Germinal center (tissue), 1 donor: ENCODE measurements at places on chromosomes 7 and 10.
A peak's percentile ranks its signal among the peaks of the same experiment; 100 is the strongest.

GRCh38 chr10:20147684-20148083 is 331.5 kb downstream of the PLXDC2 start:
- no peak for DNase-seq

DNA sequence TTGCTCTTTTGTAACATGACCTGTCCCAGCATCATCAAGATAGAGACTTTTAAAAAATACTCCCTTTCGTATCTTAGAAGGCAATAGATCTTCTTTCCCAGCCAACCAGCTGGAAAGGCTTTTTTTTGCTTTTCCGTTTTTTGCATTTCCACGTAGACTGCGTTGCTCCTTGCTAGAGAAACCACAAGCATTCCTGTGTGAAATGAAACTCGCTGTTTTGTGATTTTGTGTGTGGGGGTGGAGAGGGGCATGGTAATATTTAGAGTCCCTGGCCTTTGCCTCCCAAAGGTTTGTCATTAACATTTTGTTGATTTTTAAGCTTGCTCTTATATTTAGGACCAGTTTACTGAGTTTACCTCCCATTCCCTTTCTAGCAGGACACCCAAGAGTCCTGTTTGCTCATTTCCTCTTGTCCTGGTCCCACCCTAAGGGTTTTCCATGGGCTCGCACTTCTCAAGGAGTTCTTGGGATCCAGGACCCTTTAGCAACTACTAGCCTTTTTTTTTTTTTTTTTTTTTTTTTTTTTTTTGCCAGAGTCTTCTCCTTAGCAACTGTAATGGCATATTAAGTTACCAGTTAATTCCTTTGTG is 243.6 kb downstream of the BICC1 start:
- no peak for DNase-seq

DNA sequence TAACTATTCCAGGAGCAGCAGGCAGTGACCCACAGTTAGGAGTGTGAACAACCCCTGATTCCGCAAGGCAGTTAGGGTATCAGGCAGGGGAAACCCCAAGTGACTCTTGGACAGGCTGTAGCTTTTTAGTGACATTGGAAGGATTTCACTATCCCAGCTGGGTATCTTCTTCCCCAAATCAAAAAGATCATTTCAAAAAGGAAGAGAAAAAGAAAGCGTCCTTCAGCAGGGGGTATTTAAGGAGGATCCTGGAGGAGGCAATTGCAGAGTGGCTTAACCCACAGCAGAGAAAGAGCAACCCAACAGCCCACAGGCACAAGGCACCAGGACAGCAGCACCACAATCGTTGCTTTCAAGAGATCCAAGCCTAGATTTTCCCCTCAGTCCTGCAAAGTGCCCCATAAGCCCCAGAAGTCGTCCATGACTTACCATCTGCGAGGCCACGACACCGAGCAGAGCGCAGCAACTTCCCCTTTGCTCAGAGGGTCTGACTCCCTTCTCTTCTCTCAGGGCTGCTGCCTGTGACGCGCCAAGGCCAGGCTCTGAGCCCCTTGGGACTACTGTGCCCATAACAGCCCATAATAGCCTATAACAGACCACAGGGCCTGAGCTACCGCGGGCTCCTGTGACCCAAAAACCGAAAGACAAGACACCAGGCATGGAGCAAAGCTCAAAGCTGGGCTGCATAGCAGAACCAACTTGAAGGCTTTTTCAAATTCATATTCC is 19.8 kb downstream of the PIK3AP1 start:
- DNase-seq, result peak; percentile 76

GRCh38 chr7:136104269-136104603 is 127.1 kb upstream of the MTPN start:
- no peak for DNase-seq

GRCh38 chr10:81876253-81877077 is 1.5 kb downstream of the NRG3 start:
- no peak for DNase-seq

DNA sequence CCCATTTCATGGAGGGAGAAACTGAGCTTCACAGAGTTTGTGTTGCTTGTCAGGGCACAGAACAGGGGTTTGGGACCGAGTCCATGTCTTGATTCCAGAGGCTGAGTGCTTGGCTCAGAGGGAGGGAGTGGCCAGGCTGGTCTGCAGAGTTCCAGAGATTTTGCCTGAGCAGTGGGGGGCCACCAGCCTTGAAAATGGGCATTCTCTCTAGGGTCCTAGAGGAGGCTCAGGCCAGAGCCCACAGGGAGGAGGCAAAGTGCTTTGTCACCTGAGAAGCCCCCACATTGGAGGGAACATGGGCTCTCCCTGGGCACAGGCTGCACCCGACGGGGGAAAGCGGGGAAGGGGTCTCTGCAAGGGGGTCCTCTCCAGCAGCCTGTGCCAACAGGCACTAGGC is 51.5 kb downstream of the DOCK1 start:
- DNase-seq, result no peak

GRCh38 chr10:122251459-122252255 is 19.4 kb upstream of the BTBD16 start:
- DNase-seq, result no peak

- peak; percentile 70 for DNase-seq
Observed at GRCh38 chr7:156892081-156892800, 742 bp downstream of the LMBR1 start.

DNA sequence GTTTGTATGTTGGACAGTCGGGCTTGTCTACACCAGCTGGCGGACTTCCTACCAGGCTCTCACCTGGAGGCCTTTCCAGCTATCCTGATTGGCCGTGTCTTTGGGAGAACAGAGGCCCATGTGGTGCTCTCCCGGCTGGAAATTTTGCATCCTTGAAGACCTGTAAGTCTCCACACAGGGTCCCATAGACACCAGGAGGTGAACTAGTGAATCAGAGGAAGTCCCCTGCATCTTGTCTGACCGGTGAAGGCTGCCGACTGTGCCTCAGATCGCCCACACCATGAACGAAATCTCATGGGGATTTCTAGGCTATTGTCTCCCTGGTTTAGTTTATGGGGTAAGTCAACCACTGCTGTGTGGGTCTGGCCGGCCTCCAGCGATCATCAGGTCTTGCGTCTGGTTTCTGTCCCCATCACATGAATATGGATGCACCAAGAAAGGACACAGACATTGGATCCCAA is 108.4 kb upstream of the LYZL2 start:
- DNase-seq, result no peak

DNA sequence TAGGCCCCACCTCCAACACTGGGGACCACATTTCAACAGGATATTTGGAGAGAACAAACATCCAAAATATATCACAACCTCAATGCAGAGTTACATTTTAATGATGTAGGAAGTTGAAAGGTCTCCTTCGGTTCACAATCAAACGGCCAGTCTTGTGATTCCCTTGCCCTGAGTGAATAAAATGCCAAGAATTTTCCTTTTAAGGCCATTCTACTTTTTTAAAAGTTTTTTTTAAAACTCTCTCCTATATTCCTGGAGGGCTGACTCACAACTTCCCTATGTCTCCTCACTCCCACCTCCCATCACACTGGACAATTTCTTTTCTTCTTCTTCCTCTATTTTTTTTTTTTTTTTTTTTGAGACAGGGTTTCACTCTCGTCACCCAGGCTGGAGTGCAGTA is 693.6 kb upstream of the AUTS2 start:
- DNase-seq, result no peak

DNA sequence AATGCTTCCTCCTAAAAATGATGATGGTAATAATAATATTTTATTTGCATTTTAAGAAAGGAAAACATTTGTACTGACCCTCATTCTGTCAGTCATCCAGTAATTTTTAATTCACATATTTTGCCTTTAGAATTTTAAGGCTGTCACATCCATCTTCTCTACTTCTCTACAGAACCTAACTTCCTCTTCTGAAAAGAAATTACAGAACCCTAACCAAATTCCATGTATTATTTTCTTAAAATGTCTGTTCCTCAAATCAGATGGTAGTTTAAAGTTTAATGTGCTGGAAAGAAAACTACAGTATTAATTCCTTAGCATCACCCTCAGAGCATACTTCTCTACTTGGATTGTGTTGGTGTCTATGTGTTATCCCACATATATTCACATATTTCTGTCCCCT is 9.0 kb downstream of the PIK3CG start:
- no peak for DNase-seq

DNA sequence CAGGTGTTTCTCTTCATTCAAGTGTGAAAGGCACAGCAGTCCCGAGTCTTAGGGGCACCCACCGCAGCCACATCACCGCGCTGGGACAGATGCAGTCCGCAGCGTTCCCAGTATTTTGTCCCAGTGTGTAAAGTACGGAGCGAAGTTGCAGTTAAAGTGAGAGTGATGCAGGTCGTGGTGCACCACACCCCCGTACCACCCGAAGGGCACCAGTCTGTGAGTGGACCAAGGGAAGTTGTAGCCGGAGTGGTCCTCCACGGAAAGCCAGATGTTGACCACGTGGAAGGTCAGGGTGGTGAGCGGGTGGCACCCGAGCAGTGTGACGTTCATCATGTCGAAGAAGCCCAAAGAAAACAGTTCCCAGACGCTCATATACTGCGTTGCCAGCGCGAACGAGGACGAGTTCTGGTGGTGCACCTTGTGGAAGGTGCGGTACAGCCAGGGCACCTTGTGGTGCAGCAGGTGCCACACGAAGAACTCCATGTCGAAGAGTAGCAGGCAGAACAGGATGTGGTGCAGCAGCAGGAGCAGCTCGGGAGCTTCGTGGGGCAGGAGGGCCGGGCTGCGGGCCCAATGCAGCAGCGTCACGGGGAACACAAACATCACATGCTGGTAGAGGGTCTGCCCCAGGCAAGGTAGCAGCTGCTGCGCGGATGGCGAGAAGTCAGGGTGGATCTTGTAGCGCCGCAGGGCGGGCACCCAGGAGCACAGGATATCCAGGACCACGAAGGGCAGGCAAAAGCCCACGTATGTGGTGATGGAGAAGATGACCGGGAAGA is 526 bp downstream of the CH25H start:
- peak; percentile 21 for DNase-seq

- DNase-seq, result no peak
Observed at GRCh38 chr7:3011211-3011852, 32.3 kb downstream of the CARD11 start.

- no peak for DNase-seq
Observed at GRCh38 chr7:127833641-127834040, 181.6 kb downstream of the SND1 start.

- DNase-seq, result no peak
Observed at GRCh38 chr10:15841696-15842095, 18.6 kb downstream of the MINDY3 start.

GRCh38 chr10:93672022-93672678 is 30.2 kb downstream of the FRA10AC1 start:
- no peak for DNase-seq

- no peak for DNase-seq
Observed at GRCh38 chr7:102208826-102209225, 77.8 kb upstream of the SH2B2 start.

GRCh38 chr10:114166043-114166442 is 8.0 kb downstream of the CCDC186 start:
- DNase-seq, result no peak

GRCh38 chr7:31027161-31027965 is 24.7 kb upstream of the ADCYAP1R1 start:
- DNase-seq, result no peak

- no peak for DNase-seq
Observed at GRCh38 chr7:132782777-132783640, 206.7 kb upstream of the PLXNA4 start.

GRCh38 chr10:131882151-131882550 is 18.7 kb upstream of the PPP2R2D start:
- DNase-seq, result no peak

GRCh38 chr7:136956232-136956631 is 87.8 kb downstream of the CHRM2 start:
- DNase-seq, result no peak

DNA sequence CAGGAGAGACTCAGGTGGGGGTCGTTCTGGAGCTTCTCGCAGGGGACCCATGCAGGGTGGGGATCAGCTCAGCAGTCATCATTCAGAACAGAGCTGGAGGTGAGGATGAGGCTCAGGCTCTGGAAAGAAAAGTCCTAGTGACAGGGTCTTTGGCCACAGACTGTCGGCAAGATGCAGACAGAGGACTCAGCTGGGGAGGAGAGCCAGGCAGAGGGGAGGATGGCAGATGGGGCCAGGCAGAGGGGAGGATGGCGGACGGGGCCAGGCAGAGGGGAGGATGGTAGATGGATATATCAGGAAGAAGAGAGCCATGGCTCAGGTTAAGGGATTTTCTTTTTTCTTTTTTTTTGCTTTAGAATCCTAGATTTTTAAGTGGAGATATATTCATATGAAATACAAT is 7.7 kb upstream of the IL15RA start:
- DNase-seq, result no peak

- DNase-seq, result no peak
Observed at GRCh38 chr7:73905360-73905759, 44.4 kb downstream of the TMEM270 start.

DNA sequence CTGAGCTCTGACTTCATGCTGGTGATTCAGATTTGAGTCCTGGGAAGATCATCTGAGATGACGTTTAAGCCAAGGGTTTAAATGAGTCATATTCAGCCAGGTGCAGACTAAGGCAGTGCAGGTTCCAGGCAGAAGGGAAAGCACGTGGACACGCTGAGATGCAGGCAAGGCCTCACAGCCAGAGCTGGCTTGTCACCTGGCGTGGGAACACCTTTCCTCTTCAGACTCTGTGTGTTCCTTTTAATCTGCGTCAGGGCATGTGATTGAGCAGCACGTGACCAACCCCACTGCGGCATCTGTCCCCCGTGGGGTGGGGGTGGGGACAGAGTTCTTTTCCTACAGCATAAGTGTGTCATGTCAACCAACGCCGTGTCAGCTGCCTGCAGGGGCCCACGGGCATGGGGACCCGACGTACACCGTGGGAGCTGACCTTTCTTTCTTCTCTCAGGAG is 10.7 kb upstream of the IDI2 start:
- DNase-seq, result no peak

DNA sequence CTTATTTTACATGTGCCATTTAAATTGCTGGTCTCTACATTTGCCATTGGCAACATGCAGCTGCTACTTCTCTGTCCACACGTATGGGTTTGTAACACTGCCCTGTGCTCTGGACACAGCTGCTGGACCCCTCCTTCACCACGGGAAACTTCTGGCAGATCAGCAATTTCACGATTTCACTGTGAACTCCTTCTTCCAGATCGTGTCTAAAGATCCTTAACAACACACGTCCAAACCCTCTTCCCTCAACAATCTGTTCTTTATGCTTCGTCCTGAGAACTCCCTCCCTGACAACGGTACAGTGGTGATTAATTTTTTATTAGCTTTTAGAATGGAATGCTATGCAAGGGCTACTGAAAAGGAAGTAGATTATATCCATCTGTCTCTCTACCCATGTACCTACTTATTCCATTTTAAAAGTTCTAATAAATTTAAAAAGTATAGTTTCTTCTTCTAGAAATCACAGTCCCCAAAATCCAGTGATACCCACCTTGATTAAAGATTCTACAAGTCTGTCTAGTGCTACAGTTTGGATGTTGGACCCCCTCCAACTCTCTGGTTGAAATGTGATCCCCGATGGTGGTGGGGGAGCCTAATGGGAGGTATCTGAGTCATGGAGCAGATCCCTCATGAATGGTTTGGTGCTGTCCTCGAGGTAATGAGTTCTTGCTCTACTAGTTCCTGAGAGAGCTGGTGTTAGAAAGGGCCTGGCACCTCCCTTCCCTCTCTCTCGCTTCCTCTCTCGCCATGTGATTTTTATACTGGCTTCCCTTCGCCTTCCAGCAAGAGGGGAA is 81.0 kb downstream of the KIAA1549 start:
- no peak for DNase-seq
